ENCODE measurements at places on chromosomes 4 and X.

- DNase-seq: no peak
These were observed 151.1 kb downstream of the PDE5A start for GRCh38 chr4:119477412-119478053.

GRCh38 chr4:157521906-157522305, 301.4 kb downstream of the GRIA2 start:
- DNase-seq: no peak

DNA sequence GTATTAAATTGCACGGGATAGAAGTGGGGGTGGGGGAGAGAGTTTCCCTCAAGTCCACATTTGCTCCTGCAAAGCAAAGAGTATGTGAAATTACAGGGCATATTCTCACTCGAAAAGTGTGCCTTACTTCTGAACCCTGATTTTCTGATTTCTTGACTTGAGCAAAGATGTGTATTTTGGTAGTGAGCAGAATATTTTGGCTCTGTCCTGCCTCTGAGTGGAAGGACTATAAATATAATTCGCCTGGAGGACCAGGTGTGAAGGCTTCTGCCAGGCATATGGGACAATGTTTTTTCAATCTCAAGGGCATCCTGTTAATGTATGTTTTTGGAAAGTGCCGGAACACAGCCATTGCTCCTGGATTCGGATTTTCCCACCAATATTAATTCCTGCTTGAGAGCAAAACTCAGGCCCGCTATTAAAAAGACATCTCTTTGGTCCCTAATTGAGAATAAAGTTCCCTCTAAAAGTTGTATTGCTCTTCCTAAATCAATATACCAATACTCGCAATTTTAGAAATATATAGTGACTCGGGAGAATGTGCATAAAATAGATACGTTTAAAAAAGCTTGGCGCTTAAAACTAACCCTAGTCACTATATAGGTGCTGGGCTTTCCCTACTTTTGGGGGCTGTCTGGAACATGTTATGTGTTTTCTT, 15.3 kb upstream of the PITX2 start:
- no peak for DNase-seq

DNA sequence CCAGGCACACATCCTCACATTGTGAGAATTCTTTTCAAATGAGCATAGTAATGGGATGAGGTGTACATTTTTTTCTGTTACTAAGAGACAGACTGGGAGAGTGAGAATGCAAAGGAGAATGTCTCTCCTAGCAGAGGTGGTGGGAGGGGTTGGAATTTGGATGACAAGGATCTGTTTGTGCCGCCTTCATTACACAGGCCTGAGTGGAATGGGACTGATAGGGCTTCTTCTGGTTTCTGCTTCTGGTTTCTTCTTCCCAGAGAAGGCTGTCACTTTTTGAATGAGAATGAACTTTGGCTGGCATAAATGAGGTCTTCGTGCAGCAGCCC, 55.4 kb downstream of the C4orf51 start:
- DNase-seq: no peak

- no peak for DNase-seq
These were observed 43.8 kb upstream of the GPR173 start for GRCh38 chrX:53004811-53005210.

DNA sequence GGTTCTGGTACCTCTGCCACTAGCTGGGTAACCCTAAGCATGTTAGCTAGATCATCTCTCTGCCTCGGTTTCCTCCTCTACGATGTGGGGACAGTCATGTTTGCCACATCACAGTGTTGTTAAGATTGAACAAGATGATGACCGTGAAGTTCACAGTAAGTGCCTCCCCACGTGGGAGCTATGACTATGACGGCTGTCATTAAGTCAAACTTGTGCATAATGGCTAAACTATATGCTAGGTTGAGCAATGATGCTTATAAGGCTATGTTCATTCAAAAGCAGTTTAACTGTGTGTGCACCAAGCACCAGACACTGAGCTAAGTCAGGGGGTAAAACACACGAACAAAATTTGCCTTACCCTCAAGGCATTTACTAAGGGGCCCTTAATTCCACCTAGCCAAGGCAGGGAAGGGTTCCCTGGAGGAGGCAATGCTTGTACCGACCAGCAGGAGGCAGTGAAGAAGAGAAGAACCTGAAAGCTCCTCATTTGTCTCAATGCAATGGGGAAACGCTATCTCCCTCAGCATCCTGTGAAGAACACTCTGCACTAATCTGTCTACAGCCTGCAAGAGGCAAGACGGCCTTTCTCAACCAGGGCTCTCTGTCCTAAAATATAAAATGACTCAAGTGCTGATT, 52.9 kb downstream of the MAP7D2 start:
- no peak for DNase-seq

All from activated naive CD4-positive, alpha-beta T cell (primary cell).